Neuronal stem cell (in vitro differentiated cells): ENCODE measurements at places on chromosomes 2 and 18.

DNA sequence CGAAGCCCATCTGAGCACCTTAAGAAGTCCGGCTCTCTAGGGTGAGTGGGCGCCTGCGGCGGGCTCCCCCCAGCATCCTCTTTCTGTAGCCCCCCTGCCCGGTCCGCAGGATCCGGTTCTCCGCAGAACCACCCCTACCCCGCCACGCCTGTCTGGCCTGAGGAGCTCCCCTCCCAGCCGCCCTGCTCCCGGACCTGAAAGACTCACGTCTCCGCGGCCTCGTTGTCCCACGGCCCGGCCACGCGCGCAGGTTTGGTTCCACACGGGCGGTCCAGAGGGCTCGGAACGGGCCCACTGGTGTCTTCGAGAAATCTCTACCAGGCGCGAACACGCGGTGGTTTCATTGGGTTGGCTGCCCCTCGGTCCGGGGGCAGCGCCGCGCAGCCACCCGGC, 237 bp downstream of the SLC39A6 start:
- no peak for DNase-seq

- DNase-seq, result no peak
Measured at GRCh38 chr2:63740943-63741342, 100.8 kb upstream of the UGP2 start.

DNA sequence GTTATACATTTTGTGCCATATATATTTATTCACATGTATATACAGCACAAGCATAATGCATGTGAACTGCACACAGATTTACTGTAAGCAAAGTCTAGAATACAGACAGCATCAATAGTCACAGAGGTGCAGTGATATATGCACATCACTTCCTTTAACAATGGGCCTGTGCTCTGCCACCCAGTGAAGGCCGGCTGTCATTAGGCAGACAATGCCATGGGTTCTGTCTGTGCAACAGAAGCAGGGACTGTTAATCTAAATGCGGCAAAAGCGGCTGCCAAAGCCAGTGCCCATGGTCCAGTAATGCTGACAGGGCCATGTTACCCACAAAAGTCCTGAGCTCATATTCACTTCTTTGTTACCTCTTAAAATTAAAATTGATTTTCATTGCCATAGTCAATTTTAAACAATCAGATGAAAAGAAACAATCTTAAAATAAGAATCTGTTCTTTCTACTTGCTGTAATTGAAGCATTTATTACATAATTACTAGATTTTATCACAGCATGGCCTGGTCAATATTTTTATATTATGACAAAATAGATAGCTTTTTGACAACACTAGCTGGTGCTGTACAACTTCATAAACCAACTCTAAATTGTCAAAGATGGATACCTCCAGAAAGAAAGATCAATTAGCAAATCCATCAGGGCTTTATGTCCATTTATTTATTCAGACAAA, 232.0 kb downstream of the STK39 start:
- no peak for DNase-seq

DNA sequence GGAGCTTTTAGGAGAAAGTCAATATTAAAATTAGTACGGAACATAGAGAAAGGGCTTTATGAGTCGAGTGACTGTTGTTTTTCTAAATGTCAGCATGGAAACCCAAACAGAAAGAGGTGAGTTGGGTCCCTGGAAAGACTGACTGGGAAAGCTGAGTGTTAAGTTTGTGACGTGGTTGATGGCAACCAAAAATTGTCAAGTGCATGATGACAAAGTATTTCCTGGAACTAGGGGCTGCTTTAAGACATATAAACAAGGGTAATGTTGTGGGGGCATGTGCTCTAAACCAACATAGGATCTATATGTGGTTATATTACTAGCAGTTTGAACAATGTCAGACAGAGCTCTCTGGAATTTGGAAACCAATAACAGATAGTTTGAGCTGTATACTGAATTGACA, 50.9 kb upstream of the GPD2 start:
- no peak for DNase-seq

GRCh38 chr2:37614061-37614738, 57.2 kb downstream of the CDC42EP3 start:
- DNase-seq, result no peak
